Stimulated activated CD4-positive, alpha-beta T cell treated with anti-CD3 and anti-CD28 coated beads, TNF-alpha, amount 100 ng/mL, for 1 hour (primary cell): ENCODE measurements at places on chromosomes 12 and 14.

DNA sequence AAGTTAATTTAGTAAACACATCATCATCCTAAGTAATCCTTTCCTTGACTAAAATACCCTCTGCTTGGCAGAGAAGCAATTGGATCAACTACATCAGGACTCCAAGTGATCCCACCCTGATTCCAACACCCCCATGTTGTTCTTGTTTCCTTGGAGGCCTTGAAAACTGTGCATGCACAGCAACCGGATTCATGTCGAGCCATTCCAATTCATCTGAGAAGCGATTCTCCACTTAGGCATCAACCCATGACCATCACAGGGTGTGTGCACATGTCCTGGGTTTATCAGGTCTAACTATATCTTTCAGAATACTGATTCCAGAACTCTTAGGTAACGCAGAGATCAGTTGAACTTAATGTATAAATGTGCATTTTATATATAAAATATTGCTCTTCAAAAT is 163.0 kb downstream of the NAV3 start:
- DNase-seq, result no peak

GRCh38 chr14:69703047-69704039 is 63.6 kb upstream of the SRSF5 start:
- DNase-seq, result no peak

DNA sequence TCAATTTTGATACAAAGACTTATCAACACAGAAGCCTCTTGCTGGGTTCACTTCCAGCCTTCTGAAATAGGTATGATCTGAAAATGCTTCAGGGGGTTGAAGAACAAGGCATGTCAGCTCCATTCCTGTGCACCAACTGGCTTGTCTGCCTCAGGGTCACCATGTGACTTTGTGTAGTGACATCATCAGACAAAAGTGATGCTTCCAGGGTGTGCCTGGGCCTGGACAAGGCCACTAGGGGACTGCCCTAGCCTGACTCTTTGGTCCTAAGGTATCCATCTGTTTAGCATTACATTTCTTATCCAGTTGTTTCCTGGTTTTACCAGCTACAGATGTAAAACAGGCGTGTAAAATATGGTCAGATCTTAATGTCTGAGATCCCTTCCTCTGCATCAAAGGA is 155.6 kb downstream of the CAND1 start:
- no peak for DNase-seq

DNA sequence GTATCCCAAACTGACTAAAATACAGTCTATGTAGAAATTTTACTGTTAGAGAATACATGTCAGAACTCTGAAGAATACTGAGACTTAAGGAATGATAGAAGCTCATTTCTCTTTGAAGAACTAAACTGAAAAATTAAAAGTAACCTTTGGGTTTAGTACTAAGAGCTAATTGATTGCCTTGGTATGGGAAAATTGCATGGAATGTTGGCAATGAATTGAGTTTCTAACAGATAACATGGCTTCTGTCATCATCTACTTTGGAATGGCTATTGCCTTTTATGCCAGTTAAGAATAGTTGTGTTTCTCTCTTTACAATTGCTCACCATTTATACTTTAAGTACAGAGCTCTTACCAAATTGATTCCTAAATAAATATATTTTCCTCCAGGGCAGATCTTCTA is 308.8 kb upstream of the SYT1 start:
- DNase-seq, result no peak

GRCh38 chr12:111193496-111193895 is 175.4 kb downstream of the PHETA1 start:
- no peak for DNase-seq

GRCh38 chr14:33596211-33597080 is 354.4 kb downstream of the EGLN3 start:
- DNase-seq, result no peak

DNA sequence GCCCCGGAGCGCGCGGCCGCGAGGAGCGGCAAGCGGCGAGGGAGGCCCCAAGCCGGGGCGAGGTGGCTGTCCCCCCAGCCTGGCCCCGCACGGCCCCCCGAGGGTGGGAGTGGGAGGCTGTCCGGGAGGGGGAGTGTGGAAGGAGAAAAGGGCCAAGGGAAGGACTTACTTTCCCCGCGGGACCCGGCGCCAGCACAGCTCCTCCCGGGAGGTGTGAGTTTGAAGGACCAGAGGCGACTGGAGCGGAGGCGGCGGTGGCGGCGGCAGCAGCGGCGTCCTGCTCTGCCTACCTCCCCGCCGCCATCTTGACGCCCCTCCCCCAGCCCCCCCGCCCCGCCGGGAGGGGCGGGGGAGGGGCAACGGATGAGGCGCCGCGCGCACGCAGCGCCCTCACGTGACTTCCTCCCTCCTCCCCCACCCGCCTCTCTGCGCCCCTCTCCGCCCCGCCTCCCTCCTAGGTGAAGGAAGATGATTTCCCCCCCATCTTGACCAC is at the start of gene SBNO1:
Gene SBNO1 (minus strand): TSS at position 316 of the 493 bp plus-strand sequence. CDS start 14,406 bp downstream, outside the sequence.
- DNase-seq, result peak; percentile 87

DNA sequence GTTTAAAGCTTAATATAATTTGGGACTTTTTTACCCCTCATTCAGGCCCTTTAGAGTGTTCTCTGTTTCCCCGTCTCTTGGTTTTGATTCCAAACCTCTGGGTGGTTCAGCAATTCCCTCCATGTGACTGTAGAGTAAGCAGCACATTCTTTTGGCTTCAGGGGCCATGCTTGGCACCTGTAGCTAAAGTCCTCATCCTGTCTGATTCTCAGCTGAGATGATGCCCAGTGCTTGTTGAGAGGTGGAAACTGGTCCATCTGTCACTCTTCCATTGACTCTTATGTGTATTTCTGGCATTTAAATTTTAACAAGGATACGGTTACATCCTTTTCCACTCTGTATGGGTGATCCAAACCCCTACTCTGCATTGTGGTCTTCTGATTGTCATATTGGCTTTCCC is 127.1 kb downstream of the DIO2 start:
- no peak for DNase-seq

DNA sequence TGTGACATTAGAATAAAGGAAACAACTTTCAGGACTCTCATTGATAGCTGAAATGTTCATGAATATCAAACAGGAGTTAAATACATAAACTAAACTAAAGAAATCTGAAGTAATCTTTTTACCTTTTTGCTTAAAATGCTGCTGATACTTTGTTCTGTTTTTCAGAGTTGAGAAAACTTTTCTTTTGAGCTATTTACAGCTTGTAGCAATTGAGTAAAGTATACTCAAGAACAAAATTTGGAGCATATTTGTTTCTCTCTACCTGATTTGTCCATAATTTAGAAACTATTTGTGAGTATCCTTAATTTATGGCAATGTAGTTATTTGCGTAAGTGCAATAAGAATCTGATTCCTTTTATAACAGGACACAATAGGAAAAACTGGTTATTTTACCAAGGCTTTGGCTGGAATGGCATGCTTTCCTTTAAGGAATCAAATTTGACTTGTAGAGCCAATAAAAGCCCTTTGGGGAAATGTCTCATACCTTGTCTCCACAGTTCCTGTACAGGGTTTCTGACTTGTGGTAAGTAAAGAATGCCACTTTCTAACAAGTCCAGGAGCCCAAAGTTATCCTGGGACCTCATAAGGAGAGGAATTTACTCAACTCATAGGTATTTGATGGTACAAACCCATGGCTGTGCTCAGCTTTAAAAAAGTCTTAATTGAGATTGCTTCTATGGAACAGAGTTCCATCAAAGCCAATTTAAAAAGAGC is 195.7 kb downstream of the TMEM117 start:
- DNase-seq, result no peak
